Lower lobe of right lung (tissue), 2 donors: ENCODE measurements at places on chromosomes 16 and 17.

GRCh38 chr17:7575959-7576358 is 3.5 kb upstream of the CD68 start:
- no peak for DNase-seq

GRCh38 chr17:82243648-82244412 is 15.0 kb downstream of the SLC16A3 start:
- DNase-seq, result peak; percentile 40

DNA sequence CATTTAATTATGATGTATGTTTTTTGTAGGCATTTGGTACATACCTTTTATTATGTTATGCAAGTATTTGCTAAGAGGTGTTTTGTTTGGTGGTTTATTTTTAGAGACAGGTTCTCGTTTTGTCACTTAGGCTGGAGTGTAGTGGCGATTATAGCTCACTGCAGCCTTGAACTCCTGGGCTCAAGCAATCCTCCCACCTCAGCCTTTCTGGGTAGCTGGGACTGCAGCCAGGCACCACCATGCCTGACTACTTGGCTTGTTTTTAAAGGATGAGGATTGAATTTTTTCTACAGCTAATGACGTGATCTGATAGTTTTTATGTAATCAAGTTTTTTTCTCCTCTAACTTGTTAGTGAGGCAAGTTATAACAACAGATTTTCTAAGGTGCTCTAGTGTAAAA is 199.6 kb downstream of the SPECC1 start:
- no peak for DNase-seq

- DNase-seq, result no peak
Measured at GRCh38 chr16:56781528-56781961, 51.6 kb downstream of the NUP93 start.

GRCh38 chr17:33955461-33955860 is 299.6 kb upstream of the CCL2 start:
- no peak for DNase-seq

GRCh38 chr16:55324285-55325079 is 479 bp downstream of the IRX6 start:
- no peak for DNase-seq
